ENCODE measurements at places on chromosomes 3 and 15.

DNA sequence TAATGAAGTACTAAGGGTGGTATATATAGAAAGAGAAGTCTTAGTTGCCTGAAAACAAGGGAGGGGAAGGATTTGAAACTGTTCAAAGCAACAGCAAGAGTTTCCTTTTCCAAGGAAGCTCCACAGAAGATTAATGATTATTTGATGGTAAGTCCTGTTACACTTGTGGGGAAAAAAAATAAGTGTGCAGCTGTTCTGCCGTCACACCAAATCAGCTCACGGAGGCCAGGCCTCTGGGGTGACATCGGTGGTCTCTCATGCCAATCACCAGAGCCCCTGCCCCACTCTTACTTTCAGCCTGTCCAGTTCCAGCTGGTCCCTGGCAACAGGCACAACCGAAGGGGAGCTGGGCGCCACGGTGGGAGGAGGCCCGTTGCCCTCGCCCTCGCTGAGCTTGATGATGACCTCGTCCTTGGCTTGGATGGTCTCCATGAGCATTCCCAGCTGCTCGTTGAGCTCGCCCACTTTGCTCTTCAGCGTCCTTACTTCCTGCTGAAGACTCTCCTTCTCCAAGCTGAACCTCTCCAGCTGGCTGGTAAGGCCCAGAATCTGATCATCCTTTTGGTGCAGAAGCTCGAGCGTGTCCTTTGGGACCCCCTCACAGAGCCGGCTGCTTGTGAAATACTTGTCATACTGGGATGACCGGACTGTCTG, 53.5 kb downstream of the TBC1D2B start:
- H3K27ac ChIP-seq, result no peak overlapping the region
- H3K4me1 ChIP-seq, result peaks cover 10% of the 10 kb centered on the region
- peaks cover 2% of the 10 kb centered on the region for H3K36me3 ChIP-seq
- DNase-seq, result no peak

DNA sequence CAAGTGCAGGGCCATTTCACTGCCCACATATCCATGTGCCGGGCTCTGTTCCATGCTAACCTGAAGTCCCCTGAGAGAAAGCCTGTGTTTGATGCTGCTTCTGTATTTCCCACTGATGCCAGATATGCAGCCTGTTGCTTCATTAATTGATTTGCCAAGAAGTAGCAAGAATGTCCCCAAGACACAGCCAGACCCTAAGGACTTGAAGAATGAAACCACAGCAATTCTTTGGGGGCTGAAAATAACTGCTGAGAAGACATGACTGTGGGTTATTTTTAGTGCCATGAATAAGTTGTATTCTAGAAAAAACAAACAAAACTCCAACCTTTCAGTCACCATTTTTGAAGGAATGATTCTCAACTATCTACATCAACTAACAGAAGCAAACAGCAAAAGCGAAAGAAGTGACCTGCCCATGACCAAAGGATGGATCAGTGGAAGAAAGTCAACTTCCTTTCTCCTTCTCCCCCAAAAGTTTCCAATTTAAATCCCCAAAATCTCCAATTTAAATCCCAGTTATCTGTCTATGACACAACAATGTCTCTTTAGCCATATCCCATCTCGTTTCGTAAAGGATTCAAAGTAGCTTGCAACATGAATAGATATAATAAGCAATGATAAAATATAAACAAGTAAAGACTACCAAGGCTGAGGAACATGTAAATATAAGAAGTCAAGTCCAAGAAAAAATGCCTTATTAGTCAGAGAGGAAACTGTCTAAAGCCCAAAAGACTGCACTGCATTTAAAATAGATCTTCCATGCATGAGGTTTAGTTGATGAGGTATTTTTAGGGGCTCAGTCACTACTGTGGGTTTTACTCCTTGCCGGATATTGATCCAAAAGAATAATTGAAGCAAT, 226.8 kb downstream of the DTWD1 start:
- no peak overlapping the region for H3K4me3 ChIP-seq
- peaks cover 8% of the 10 kb centered on the region for H3K4me1 ChIP-seq
- no peak for DNase-seq

DNA sequence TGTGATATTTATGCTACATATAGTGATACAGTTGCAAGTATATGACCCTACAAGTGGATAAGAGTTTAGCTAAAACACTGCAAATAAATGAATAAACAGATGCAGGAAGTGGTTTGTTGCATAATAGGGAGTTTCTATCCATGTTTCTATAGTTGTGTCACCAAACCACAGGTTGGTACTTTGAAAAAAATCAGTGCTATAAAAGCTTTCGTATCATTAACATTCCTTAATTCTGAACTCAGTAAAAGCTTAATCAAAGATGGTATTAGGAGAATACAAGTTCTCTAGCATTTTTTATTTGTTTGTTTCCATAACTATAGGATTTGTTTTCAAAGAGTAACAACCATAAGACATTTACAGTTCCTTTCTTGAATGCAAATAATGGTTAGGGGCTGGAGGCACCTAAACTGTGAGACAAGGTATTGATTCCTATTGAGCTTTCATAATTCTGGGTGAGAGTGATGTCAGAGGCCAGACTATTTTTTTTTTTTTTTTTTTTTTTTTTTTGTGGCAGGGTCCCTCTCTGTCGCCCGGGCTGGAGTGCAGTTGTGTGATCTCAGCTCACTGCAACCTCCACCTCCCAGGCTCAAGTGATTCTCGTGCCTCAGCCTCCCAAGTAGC, 29.6 kb downstream of the CPOX start:
- DNase-seq, result no peak
- no peaks in the 10 kb centered on the region for H3K36me3 ChIP-seq
- H3K27me3 ChIP-seq, result no peaks in the 10 kb centered on the region
- no peak overlapping the region for H3K4me3 ChIP-seq
- no peak overlapping the region for H3K27ac ChIP-seq

- H3K36me3 ChIP-seq, result peaks cover 5% of the 10 kb centered on the region
- H3K4me3 ChIP-seq, result no peak overlapping the region
- no peak overlapping the region for H3K27ac ChIP-seq
- no peak for DNase-seq
- H3K4me1 ChIP-seq, result peaks cover 7% of the 10 kb centered on the region
Observed at GRCh38 chr3:107665351-107665750, 142.6 kb downstream of the BBX start.

GRCh38 chr15:61029082-61029481, 200.0 kb downstream of the RORA start:
- H3K27ac ChIP-seq, result no peak overlapping the region
- no peaks in the 10 kb centered on the region for H3K4me1 ChIP-seq
- H3K27me3 ChIP-seq, result no peaks in the 10 kb centered on the region
- H3K4me3 ChIP-seq, result no peak overlapping the region
- no peaks in the 10 kb centered on the region for H3K36me3 ChIP-seq
- DNase-seq, result no peak

GRCh38 chr15:39251413-39252133, 329.3 kb upstream of the THBS1 start:
- no peak overlapping the region for H3K27ac ChIP-seq
- no peak for DNase-seq
- H3K27me3 ChIP-seq, result peaks cover 15% of the 10 kb centered on the region
- no peaks in the 10 kb centered on the region for H3K36me3 ChIP-seq
- H3K4me3 ChIP-seq, result no peak overlapping the region

GRCh38 chr3:31092748-31093589, 198.5 kb upstream of the GADL1 start:
- H3K27me3 ChIP-seq, result peaks cover 13% of the 10 kb centered on the region
- H3K27ac ChIP-seq, result no peak overlapping the region
- no peak for DNase-seq
- no peak overlapping the region for H3K4me3 ChIP-seq
- peaks cover 2% of the 10 kb centered on the region for H3K4me1 ChIP-seq
- no peaks in the 10 kb centered on the region for H3K36me3 ChIP-seq

GRCh38 chr15:38066612-38067011, 132.2 kb downstream of the TMCO5A start:
- H3K27me3 ChIP-seq, result no peaks in the 10 kb centered on the region
- H3K36me3 ChIP-seq, result no peaks in the 10 kb centered on the region
- DNase-seq, result no peak
- no peak overlapping the region for H3K4me3 ChIP-seq

- H3K36me3 ChIP-seq, result no peaks in the 10 kb centered on the region
- no peak overlapping the region for H3K27ac ChIP-seq
- DNase-seq, result no peak
Observed at GRCh38 chr3:66076861-66077470, 38.2 kb upstream of the MAGI1 start.

GRCh38 chr3:155019575-155019974, 60.5 kb upstream of the MME start:
- H3K27me3 ChIP-seq, result no peaks in the 10 kb centered on the region
- DNase-seq, result no peak
- peaks cover 3% of the 10 kb centered on the region for H3K4me1 ChIP-seq

DNA sequence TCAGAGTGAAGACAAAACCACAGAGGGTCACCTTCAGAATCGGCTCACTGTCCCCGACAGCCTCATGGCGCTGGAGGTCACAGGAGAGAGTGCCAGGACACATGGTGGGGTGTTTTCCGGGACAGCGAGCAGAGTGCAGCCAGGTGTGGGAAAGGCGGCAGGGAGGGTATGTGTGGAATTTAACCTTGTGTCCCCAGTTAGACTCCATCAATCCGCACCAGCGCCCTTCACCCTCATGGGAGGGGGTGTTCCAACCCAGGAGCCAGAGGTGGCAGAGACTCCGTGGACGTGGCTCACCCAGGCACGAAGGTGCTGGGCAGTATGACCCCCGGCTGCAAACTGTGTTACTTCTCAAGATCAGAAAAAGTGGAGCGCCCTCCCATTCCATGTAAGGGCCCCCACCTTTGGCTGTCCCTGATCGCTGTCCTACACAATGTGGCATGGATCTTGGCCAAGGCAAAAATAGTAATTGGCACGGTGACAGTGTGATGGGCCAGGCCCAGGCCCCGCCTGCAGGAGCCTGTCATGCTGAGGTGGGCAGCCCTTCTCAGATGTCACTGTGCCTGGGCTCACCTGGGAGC, 190.3 kb downstream of the XXYLT1 start:
- no peak overlapping the region for H3K27ac ChIP-seq
- H3K27me3 ChIP-seq, result no peaks in the 10 kb centered on the region
- H3K4me1 ChIP-seq, result peaks cover 17% of the 10 kb centered on the region
- no peak for DNase-seq
- H3K36me3 ChIP-seq, result no peaks in the 10 kb centered on the region

DNA sequence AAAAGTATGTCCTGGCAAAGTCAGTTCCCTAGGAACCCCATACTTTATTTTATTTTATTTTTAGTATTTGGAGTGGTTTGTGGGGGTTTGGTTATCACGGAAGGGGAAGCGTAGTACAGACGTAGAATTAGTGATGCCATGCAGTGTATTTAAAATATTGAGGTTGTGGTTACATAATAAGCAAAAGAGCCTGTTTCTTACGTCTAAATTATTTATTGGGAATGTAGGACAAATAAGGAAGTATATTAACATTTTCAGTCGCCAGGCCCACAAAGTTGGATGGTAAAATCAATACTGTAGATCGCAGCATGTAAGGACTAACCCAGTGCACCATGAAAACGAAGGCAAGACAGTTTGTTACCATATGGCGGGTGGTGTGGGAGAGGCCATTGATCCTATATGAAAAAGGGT, 558 bp downstream of the DTWD1 start:
- peaks cover 31% of the 10 kb centered on the region for H3K4me1 ChIP-seq
- DNase-seq, result no peak
- peaks cover 20% of the 10 kb centered on the region for H3K36me3 ChIP-seq
- peak overlapping the region; percentile 98 for H3K4me3 ChIP-seq
